ENCODE measurements at places on chromosomes 16 and 17.

DNA sequence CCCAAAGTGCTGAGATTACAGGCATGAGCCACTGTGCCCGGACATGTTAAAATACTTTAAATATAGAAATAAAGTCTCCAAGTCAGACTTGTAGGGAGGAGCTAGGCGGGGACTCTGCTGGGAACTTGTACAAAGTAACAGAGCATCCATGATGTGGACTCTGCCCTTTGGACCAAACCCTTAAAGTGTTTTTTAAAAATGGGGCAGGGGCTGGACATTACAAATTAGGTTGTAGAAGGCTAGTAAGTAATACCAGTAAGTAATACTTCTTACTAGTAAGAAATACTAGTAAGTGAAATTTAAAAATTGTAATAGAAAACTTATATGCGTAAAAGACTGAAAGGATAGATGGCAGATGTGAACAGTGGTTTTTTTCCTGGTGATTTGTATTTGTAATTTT lies 9.7 kb upstream of the SPATA32 start:
- DNase-seq: no peak

GRCh38 chr16:14955546-14956231 lies 18.4 kb downstream of the NPIPA1 start:
- DNase-seq: no peak

DNA sequence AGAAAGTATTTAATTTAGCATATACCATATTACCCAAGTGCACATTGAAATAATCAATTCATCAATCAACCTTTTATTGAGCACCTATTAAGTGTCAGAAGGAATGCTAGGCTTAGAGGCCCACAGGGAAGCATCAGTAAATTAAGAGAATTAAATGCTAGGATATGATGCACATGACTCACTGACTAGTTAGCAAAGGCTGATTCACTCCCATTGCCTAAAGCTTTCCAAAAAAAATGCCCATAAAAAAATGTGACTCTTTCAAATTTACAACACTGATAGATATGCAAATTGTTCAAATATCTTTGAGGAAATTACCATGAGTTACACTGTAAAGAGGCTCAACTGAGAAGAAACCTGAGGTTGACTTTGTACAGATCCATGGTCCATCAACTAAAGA lies 883.3 kb downstream of the CDH11 start:
- no peak for DNase-seq

DNA sequence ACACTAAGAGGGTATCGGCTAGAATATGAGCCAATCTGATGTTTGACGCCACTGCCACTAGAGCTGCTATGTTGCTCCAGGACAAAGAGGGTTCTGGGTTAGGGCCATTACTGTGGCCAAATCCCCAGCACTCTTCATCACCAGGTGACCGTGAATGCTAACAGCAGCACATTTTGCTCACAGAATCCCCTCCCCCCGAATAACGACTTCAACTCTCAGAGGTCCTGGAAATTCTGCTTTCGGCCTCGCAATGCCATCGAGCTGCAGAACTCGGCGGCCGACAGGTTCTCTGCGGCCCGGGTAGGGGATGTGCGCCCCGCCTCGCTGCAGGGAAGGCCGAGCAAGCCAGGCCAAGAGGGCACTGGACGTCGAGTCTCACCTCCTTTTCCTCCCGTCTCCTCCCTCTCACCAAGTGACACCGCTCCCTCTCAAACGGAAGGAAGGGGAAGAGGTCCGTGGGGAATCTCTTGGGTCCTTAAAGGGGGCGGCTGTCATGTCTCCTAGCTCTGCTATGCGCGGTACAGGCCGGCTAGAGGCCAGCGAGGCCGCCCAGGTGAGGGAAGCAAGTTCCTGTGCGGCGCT lies 31.9 kb downstream of the CDK5R1 start:
- no peak for DNase-seq

DNA sequence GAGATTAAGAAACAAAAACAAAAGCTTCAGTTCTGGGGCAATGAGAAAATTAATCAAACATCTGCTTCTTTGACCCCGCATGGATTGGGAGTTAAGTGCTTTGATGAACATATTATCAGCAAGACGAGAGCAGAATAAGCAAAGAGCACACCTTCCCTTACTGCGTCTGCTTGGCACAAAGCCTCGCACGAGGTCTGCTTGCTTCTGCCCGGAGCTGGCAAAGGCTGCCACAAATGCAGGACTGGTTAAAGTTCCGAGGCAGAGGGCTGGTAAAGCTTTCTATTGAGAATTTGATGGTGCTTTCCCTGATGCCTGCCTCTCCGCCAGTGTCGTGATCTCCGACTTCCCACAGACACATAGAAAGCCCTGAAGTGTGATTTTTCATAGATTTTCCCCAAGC lies 17.0 kb downstream of the VAT1L start:
- no peak for DNase-seq

DNA sequence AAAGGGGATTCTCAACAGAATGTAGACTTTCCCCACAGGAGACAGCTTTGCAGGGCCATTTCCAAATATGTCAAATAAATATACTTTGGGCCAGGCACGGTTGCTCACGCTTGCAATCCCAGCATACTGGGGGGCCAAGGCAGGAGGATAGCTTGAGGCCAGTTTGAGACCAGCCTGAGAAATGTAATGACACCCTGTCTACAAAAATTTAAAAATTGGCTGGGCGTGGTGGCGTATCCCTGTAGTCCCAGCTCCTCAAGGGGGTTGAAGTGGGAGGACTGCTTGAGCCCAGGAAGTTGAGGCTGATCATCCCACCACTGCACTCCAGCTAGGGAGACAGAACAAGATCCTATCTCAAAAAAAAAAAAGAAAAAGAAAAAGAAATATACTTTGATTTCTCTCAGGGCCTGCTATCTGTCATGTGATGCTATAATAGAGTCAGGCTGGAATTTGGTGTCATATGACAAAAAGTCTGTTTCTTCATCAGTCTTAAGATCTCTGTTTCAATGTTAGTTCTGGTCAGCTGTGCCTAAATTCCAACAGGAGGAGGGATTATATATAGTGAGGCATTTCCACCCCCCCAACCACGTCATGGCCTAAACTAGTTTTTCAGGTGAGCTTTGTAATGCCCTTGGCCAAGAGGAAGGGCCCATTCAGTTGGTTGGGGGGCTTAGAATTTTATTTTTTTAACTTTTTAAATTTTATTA lies 4.3 kb upstream of the ZDHHC7 start:
- DNase-seq: no peak

DNA sequence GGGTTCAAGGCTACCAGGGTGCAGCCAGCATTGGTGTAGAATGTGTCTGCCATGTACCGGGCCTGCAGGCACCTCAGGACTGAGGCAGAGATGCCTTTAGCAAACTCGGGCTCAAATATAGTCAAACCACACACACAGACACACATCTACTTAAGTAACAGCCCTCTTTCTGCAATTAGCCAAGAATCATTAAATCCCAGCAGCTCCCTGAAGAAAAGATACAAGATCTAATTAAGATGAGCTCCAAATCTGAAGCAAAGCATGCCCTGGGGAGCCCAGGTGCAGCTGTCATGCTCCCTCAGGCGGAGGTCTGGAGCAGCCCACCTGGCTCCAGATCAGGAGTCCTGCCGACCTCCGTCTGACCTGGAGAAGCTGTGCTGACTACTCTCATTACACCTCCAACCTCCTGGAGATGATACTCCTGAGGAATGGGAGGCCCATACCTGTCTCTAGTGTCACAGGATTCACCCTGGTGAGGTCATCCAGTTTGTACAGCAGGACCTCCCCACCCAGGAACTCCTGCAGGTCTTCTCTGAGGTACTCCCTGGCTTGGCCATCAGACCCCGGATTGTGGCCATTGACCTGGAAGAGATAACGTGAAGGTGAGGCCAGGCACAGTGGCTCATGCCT lies 6.9 kb downstream of the MYO19 start:
- no peak for DNase-seq

DNA sequence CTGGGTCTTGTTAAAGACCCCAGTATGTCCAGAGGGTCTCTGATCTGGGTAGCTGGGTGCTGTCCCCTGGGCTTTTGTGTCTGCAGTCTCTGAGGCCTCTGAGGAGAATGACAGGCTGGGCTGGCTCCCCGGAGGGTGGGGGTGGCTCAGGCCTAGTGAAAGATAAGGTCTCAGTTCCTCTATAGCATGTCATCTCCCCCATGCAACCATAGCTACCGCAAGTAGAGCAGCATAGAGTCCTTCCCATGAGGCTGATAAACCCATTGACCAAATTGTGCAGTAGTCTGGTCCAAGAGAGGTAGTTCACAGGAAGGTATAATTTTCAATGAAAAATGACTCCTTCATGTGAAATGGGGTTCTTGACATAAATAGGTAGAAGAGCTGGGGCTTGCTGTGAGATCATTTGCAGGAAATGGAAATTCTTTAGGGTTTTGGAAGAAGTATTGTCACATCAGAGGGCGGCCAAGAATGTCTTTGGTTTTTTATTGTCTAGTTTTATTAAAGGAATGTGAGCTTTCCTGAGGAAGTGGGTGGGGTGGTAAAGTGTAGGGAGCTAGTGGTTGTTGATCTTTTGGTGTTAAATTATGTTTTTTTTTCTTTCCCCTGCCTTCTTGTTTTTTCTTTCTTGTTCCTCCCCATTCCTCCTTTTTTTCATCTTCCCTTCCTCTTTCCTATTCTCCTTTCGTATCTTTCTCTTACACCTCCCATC lies 21.0 kb downstream of the SLC7A6OS start:
- DNase-seq: no peak

- DNase-seq: no peak
Measured at GRCh38 chr16:61289141-61289540, 747.1 kb downstream of the CDH8 start.

- DNase-seq: no peak
Measured at GRCh38 chr16:72797621-72798020, 250.3 kb downstream of the ZFHX3 start.

DNA sequence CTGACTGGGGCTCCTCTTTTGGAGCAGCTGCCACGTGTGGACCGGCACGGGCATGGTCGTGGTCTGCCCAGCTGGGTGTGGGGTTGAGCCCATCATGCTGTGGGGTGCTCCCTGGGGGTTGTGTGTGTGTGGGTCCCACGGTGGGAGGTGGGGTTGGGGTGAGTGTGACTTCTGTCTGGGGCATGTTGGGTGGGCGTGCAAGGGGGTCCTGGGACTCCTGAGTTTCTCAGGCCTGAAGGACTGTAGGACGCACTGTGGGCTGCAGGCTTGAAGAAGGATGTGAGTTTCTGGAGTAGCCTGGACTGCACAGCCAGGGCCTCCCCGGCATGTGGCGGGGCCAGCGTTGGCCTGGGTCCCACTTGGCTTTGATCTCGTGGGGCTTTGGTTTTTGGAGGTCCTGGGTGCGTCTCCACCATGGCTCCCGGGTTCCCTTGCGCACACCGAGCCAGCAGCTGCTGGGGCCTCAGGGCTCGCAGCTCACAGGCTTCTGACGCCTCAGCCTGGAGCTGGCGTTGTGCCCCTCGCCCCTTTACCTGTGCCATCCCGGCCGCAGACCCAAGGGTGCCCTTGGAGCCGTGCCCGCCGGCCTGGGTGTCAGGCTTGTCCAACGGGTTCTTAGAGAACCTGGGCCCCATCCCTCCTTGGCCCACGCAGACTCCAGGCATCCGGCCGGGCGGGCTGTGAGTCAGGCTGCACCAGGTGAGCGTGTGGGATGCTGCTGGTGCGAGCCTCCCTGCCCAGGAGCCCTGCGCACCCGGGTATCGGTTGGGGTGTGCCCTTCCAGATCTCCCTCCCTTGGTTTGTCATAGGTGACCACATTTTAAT lies 34.4 kb upstream of the ZNF750 start:
- no peak for DNase-seq

- DNase-seq: no peak
Measured at GRCh38 chr17:45426561-45426960, 6.1 kb downstream of the ARHGAP27 start.

DNA sequence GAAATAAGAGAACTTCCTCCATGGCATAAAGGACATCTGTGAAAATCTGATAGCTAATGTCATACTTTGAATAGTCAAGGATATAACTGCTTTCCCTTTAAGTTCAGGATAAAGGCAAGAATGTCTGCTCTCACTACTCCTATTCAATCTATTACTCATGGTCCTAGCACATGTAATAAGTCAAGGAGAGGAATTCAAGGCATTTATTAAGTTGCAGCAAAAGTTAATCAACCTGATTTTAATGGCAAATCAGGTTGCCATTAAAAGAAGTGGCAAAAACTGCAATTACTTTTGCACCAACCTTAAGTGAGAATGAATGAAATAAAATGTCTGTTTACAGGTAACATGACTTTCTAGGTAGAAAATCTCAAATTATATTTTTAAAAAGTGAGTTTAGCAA lies 225.9 kb downstream of the CNTNAP4 start:
- DNase-seq: no peak

GRCh38 chr16:87075319-87075860 lies 241.8 kb downstream of the C16orf95 start:
- peak; percentile 47 for DNase-seq

- DNase-seq: no peak
Measured at GRCh38 chr17:64426596-64426995, 22.3 kb upstream of the MILR1 start.

DNA sequence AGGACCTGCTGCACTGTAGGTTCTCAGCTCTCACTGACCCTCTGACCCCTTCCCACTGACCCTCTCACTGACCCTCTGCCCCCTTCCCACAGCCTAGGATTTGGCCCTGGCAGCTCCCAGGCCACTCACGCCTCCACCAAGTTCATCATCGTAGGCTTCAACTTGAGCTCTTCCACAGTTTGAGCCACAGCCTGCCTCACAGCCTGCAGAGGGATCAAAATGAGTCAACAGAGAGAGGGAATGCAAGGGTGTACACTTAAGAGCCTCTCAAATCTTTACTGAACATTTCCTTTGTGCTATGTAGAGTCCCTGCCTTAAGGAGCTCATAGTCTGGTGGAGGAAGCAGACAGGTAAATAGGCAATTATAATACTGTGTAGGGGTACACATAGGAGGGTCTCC lies 12.1 kb downstream of the HEATR9 start:
- no peak for DNase-seq

DNA sequence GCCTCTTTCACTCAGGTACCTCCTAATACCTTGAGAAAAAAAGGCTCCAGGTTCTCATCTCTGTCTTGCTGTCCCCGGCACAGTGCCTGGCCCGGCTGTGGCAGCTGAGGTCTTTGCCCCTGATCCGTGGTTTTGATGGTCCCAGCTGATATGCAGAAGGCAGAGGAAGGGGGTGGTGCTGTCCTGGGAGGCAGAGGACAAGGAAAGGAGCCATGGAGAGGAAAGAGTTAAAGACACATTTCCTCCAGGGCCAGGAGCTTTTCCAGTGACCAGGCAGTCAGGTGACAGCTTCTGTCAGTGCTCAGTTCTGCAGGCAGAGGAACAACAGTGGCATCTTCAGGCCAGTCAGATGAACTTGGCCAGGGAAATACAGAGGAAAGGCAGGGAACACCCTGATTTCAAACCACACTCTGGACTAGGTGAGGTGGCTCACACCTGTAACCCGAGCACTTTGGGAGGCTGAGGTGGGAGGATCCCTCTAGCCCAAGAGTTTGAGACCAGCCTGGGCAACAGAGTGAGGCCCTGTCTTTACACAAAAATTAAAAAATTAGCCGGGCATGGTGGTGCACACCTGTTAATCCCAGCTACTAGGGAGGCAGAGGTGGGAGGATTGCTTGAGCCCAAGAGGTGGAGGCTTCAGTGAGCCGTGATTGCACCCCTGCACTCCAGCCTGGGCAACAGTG lies 3.3 kb upstream of the COG1 start:
- no peak for DNase-seq

GRCh38 chr17:82200743-82201497 lies 11.7 kb downstream of the CCDC57 start:
- no peak for DNase-seq

Data from coronary artery (tissue), 2 donors.